ENCODE measurements at places on chromosomes 16 and 17.

GRCh38 chr17:69375229-69375628 is 39.3 kb upstream of the MAP2K6 start:
- DNase-seq = peak; percentile 38

GRCh38 chr16:2472885-2473445 is 1.9 kb downstream of the NTN3 start:
- no peak for DNase-seq

DNA sequence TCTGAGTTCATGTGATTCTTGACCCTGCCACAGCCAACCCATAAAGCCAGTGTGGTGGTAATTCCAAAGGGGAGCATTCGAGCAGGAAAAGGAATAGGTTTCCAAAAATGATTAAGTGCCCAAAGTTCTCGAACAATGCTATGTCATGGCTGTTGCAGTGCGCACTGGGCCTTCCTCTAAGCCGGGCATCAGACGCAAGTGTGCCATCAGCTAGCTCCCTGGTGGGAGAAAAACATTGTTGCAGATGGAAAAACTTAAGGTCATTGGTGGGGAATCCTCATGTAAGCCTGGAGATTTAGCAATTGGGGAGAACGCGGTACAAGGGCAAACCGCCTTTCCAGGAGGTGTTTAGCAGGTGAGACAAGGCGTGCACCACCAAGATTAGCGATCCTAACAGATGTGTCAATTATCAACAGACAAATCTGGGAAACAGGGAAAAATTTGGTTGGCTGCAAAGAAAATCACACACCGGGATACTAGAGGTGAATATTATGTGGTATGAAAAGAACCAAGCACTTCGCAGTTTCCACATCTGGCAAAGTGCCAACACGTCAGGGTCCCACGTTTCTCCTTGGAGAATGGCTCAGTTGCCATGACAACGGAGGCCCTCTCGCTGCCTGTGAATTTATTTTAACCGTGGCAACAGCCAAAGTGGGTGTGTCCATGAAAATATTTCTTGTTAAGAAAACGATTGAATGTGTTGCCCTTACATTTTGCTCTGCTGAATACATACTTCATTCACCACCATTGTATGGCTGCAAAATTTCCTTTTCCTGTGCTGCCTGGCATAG is 118.5 kb upstream of the CACNG5 start:
- DNase-seq = no peak

DNA sequence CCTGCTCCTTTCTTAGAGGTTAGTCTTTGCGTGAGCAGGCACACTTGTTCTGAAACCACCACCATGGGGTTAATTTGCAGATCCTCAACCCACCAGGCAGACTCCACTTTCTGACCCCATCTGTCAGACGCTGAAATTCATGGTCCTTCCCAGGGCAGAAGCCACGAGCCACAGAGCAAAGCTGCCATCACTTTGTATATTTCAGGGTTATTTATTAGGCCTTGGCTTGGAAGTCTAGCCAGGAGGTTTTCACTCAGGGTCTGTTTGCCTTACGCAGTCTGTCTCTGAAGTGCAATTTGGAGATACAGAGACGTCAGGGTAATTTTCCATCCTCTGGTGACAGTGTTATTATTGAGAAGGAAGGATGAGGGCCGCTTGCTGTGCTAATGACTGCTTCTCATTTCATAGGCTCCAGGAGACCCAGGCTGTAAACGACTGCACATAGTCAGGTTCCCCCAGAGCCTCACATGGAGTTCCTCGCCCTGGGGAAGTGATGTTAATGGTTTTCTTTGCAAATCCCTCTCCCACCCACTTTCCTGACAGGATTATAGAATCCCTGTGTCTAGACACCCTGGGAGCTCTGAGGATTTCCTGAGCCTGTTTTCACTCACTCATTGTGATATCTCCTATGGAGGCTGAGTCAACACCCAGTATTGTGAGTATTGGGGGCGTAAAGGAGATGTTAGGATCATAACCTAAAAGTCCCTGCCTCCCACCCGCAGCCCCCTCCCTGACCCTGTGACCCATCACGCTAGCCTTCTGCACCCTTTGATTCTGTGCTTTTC is 269.0 kb downstream of the ABCC12 start:
- DNase-seq = no peak

- DNase-seq = no peak
Observed at GRCh38 chr17:81960130-81960958, 643 bp downstream of the NOTUM start.

DNA sequence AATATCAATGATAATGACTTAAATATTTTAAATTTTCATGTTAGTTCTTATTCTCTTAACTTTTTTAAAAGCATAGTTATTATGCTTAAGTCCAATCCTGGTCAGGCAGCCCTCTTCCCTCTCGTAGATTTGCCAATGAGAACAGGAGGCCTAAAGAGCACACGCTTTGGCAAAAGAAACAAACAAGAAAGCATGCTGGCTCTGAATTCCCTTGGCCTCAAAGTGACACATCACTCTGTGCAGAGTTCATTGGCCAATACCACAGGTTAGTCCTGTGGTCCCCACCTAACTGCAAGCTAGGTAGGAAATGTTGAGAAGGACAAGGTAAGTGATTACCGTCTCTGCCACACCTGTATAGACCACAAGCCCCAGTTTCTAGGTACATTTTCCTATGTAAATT is 61.5 kb downstream of the MYO1D start:
- no peak for DNase-seq

- no peak for DNase-seq
Observed at GRCh38 chr16:73131156-73131862, 83.4 kb upstream of the ZFHX3 start.

- DNase-seq = peak; percentile 85
Observed at GRCh38 chr17:43694081-43694870, 32.6 kb upstream of the MEOX1 start.

GRCh38 chr16:1002399-1003166 is 21.0 kb downstream of the SOX8 start:
- peak; percentile 49 for DNase-seq

GRCh38 chr16:81752225-81752875 is 26.7 kb upstream of the PLCG2 start:
- no peak for DNase-seq

GRCh38 chr17:56914581-56915273 is 878 bp upstream of the TRIM25 start:
- DNase-seq = peak; percentile 35

GRCh38 chr17:2849327-2849670 is 53.1 kb downstream of the RAP1GAP2 start:
- DNase-seq = no peak

DNA sequence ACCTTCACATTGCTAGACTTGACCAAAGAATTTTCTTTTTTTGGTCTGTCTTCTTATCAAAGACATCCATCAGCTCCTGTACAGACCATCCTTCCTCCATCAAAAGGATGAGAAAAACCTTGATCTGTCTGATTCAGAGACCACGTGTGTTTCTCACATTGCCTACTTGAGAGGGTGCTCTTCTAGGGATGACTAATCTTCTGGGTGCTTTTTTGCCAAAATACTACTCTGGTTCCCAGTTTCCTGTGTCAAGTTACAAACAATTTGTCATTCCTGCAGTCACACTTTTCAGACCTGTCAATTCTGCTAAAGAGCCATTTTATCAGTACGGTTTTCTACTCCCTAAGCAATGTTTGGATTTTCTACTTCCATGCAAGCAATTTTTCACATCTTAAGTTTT is 492.2 kb downstream of the CDH11 start:
- DNase-seq = no peak

GRCh38 chr16:17312094-17312710 is 158.6 kb downstream of the XYLT1 start:
- DNase-seq = no peak

DNA sequence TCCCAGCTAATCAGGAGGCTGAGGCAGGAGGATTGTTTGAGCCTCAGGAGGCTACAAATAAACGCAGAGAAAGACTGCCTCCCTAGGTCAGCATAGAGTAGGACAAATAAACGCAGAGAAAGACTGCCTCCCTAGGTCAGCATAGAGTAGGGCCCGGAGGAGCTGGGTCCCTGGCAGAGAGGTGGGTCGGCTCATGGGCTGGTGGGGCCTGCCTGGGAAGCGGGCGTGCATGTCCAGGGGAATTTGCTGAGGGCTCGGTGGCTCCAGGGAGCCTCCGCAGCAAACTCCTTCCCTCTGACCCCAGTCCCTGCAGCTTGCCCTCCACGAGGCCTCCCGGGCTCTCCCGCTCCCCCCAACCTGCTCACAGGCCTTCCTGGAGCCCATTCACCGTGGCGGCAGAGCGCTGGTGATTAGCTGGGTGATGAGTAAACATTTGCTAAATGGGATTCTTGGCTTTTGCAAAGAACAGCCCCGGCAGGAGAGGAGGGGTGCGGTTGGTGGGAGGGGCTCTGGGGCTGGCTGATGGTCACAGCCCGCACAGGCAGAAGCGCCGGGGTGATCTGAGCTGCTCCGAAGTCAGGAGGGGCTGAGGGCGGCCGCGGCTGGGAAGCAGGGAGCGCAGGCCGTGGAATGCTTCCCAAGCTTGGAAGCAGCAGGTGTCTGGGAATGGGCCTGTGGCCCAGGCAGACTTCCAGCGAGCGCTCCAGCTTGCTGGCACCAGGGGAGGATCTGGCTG is 93.1 kb downstream of the RTN4RL1 start:
- no peak for DNase-seq

Measured in activated CD8-positive, alpha-beta T cell treated with anti-CD3 and anti-CD28 coated beads, Interleukin-2, amount 10 ng/mL, durations not matched to agents 7 days and 5 days (primary cell).